ENCODE measurements at places on chromosomes 4 and X. TPM values are rescaled to one million over a fixed set of nuclear protein-coding genes. Genes with fewer than 3 reads are reported as not detected.

CXCL8 gene
- total RNA-seq, result 3.2 TPM

C1QTNF7 gene
- not detected for total RNA-seq

RENBP gene
- total RNA-seq, result 0.40 TPM

KLF8 gene
- 2.2 TPM for total RNA-seq

TCEAL6 gene
- not detected for total RNA-seq

AREG gene
- total RNA-seq, result 95.8 TPM

CDX4 gene
- total RNA-seq, result not detected

BST1 gene
- total RNA-seq, result 1.0 TPM

FAM9C gene
- total RNA-seq, result not detected

GRID2 gene
- not detected for total RNA-seq

CSN1S1 gene
- total RNA-seq, result not detected

FRG2 gene
- total RNA-seq, result not detected

CLNK gene
- total RNA-seq, result not detected

OTC gene
- not detected for total RNA-seq

LPAR4 gene
- 3.8 TPM for total RNA-seq

ZCCHC4 gene
- total RNA-seq, result 14.8 TPM

CFAP99 gene
- total RNA-seq, result not detected

GCNA gene
- 2.2 TPM for total RNA-seq

DOK7 gene
- total RNA-seq, result 41.6 TPM

HERC6 gene
- total RNA-seq, result 3.9 TPM

PCYT1B gene
- total RNA-seq, result not detected

MAOB gene
- total RNA-seq, result not detected

AMTN gene
- not detected for total RNA-seq

TLR3 gene
- total RNA-seq, result 5.4 TPM

FAM241A gene
- 1.5 TPM for total RNA-seq

ATP1B4 gene
- not detected for total RNA-seq

SYTL4 gene
- 3.2 TPM for total RNA-seq

RIPPLY1 gene
- total RNA-seq, result not detected

MTMR8 gene
- not detected for total RNA-seq

NPY1R gene
- total RNA-seq, result not detected

TNMD gene
- not detected for total RNA-seq

ADH7 gene
- not detected for total RNA-seq

IGSF1 gene
- total RNA-seq, result not detected

TRMT10A gene
- total RNA-seq, result 6.0 TPM

COMMD8 gene
- 53.9 TPM for total RNA-seq

CCNB3 gene
- 0.32 TPM for total RNA-seq

Data from LHCN-M2 (cell line).